ENCODE measurements at places on chromosomes 2 and 18.
A peak's percentile ranks its signal among the peaks of the same experiment; 100 is the strongest.

GRCh38 chr2:54572636-54573536, 116.8 kb downstream of the SPTBN1 start:
- no peak for DNase-seq

DNA sequence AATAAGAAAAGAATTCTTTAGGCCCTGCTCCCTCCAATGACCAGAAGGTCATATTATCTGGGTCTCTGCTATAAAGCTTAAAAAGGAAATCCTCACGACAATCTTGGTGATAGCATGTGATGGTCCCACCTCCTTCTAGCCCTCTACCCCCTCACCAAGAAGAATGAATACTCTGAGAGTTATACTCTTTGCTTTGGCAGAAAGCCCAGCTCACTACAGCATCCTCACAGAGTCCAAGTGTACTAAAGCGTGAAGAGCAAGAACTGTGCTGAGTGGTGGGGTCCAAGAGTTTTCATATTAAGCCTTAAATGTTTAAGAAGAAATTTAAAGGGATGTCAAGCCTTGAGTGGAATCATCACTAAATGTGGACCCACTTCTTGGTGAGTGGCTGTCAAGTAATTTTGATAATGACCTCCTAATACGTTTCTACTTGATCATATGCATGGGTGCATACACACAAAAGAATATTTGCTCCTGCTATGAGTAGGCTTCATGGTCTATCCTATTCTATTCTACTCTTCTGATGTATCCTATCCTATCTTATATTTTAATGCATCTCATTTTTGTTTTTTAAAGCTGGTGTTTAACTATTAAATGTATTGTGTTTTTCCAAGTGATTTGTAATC, 16.5 kb upstream of the SERPINB7 start:
- DNase-seq = no peak

DNA sequence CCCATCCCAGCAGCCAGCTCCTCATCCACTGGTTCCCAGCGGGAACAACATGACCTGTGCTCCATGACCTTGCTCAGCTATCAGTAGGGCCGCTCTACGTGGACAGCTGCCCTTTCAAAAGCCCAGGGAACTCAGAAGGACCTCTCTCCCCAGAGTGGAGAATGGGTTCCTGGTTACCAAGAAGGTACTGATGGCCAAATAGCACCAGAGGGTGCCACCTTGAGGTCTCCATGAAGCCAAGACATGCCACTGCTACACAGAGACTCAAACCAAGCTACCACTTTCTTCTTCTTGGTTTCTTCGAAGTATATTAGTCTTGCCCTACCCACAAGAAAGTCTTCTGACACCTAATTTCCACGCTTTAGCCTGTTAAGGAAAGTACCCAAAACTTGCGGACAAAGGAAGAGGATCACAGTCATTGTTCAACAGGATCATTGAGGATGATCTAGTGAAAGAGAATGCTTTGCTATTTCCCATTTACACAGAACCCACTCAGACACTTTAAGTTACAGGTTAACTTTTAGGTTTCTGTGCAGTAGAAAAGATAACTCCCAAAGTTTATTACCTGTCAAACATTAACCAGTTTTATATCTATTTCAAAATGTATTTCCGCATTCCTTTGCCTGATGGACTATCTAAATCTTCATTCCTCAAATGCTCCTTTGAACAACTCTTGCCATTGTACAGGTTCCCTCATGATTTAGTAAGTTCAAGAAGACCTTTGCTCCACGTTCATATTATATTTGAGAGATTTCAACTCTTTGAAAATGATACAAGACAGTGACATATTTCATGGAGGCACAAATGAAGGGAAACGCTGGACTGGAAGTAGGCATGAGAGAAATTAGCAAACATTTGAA, 102.2 kb downstream of the ALPK2 start:
- DNase-seq = no peak

DNA sequence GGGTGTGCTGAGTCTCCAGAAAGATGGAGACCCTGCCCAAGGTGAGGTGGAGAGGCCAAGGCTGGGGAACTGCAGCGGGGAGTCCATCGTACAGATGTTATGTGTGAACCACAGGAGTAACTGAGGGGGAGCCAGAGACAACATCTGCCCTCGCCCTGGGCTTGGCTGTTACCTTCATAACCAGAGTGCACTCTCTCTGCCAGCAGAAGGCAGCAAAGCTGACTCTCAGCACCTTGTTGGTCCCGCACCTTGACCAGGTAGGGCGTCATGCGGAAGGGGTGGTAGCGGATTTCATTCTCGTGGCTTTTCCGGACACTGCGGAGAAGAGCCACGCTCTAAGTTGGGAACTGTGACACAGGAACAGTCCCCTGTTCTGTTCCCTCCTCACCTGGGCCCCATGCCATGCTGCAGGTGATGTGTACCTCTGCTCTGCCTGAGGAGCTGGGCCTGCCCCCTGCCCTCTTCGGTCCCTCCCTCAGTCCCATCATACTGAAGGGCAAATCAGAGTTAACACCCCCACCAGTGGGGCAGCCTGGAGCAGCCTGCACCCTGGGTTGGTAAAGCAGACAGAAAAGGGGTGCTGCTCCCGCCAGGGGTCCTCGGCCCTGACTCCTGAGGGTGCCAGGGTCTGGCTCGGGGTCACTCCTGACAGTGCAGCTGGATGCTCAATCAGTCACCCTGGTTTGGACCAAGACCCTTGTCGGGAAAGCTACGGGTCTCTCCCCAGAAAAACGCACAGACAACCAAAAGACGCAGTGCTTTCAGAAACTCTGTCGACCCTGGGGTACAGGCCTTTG, 20.3 kb downstream of the PER2 start:
- peak; percentile 55 for DNase-seq

DNA sequence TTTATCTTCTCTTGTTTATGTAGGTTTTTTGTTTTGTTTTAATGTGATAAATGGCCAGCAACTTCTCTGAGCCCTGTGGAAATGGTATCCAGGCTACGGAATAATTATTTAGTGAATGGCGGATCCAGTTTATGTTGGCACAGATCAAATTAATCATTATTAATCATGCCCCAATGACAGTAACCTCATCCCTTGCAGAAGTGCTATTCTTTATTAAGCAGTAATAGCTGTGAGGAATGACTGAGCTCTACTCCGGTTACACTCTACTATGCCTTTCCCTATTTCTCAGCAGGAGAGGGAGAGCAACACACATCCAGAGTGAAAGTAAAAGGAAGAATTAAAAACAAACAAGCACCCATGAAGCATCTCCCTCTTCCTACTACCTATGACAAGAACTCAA, 84.8 kb downstream of the SETBP1 start:
- DNase-seq = no peak

GRCh38 chr2:197071790-197072436, 145.4 kb upstream of the PGAP1 start:
- DNase-seq = no peak

DNA sequence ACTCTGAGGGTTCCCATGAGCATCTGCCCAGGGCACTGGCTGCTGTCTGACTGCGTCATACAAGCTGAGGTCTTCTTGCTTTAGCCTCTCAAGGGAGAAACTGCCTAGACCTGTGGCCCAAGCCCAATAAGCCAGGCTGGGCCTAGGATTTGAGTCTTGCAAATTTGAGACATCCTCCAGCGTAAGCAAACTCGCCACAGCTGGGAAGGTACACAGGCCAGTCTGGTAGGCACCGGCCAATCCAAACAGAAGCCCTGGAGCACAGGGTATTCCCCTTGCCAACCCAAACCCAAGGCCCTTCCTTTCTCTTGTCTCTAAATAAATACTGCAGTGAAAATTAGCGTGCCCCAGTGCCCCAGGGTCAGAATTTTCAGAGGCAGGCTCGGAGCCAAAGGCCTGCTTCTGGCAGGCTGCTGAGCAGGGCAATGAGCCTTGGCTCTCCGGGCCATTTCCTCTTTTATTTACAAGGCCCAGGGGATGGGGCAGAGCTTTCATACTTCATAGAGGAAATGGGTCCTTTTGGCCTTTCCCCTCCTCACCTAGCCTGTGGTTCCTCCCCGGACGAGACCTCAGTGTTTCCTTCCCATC, 33.3 kb downstream of the POLR1A start:
- no peak for DNase-seq

GRCh38 chr2:20198001-20198400, 26.9 kb downstream of the SDC1 start:
- DNase-seq = no peak

GRCh38 chr2:26786207-26787028, 562 bp downstream of the CENPA start:
- no peak for DNase-seq

DNA sequence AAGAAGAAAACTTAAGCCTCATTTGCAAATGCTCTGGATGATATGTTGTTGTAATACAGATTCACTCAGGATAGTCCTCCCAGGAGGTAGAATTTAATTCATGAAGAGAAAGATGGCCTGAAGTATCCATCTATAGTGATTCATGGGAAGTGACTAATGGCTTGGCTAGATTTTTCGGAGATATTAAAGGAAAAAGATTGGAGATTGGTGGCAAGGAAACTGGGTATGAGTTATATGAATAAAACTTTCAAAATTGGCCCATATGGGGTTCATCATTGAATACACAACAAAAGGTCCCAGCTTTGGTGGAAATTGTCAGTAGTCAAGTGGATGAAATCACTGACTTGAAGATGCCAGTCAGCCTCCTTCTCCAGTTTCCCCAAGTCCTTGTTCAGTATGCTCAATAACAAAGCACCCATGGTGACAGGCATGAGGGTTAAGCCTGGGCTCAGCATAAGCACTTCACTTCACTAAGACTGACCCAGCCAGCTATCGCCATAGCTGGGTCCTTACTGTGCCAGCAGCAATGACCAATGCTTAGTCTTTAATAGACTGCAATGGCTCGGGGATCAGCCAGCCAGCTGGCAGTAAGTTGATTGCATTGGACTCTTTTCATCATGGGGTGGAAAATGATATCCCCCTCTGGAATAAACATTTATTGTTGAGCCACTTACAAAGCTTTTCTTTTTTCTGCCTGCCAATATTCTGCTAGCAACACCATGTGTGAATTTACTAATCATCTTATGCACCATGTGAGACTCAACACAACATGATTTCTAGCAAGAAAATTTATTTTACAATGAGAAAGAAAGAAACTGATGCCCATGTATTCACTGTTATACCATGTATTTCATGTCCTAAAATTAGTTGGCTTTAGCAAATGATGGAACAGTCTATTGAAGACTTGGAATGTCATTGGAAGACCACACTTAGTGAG, 176.6 kb upstream of the TACR1 start:
- no peak for DNase-seq

GRCh38 chr18:45376193-45376592, 239.1 kb upstream of the SLC14A2 start:
- no peak for DNase-seq

- DNase-seq = no peak
Observed at GRCh38 chr2:128396500-128396891, 77.8 kb upstream of the HS6ST1 start.

DNA sequence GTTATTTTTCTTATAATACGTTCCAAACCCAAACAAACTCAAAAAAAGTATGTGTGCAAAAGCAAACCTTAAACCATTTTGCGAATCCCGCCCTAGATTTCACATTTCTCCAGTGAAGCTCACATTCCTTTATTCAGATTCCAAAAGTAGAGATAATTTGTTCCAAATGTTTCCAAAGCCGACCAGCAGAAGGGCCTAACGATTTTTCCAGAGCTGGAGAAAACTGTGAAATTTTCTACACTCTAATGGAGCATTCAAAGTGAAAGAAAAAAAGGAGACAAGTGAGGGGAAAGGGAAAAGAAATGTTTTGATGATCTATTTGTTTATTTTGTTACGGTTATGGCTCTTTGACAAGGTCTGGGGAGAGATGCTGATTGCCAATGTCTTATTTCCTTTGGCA, 286.5 kb upstream of the SLC14A2 start:
- no peak for DNase-seq

GRCh38 chr2:72750466-72750865, 75.4 kb downstream of the EXOC6B start:
- no peak for DNase-seq

DNA sequence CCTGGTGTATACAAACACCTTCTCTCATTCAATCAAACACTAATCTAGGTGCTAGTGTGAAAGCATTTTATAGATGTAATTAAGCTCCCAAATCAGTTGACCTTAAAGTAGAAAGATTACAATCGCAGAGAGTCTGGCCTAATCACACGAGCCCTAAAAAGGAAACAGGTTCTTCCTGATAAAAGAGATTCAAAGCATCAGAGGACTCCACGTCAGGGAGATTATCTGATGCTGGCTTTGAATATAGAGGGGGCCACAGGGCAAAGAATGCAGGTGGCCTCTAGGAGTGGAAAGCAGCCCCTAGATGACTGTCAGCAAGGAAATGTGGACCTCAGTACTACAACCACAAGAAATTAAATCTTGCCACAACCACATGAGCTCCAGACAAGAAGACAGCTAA, 28.2 kb upstream of the ZC3H15 start:
- no peak for DNase-seq

- no peak for DNase-seq
Observed at GRCh38 chr2:117972476-117973123, 41.3 kb downstream of the CCDC93 start.

- DNase-seq = no peak
Observed at GRCh38 chr2:235570256-235570655, 76.4 kb downstream of the AGAP1 start.

DNA sequence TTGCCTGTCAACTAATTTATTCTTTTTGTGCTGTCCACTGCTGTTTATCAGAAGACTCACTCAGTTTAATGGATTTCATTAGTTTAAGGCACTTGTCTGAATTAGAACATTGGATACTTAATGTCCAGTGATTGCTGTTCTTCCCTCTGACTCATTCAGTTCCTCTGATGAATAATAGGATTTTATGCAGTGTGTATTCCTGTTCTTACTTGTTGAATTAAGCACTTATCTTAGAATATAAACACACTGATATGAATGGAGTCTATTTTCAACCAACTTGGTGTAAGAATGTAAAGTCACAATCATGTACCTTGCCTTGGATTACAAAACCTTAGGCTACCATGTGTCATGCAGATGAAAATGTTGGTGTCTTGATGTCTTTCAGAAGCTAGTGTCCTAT, 87.0 kb upstream of the PROKR1 start:
- DNase-seq = no peak

GRCh38 chr2:2881499-2881898, 496.1 kb downstream of the EIPR1 start:
- no peak for DNase-seq

DNA sequence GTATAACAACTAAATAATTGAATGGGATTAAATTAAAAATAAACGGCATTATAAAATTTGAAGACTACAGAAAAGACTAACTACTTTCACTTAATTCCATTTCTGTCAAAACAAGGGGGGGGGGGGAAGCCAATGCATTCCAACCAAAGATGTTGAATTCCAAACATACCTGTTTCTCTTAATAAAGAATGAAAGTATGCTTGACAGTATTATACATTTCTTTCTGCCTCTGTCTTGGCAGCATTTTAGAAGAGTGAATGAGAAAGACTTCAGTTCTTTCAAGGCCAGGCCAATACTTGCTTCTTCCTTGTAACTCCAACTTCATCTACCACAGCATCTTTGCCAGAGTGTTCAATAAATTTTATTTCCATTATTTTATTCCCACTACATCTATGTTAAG, 65.9 kb downstream of the PDE11A start:
- DNase-seq = no peak

DNA sequence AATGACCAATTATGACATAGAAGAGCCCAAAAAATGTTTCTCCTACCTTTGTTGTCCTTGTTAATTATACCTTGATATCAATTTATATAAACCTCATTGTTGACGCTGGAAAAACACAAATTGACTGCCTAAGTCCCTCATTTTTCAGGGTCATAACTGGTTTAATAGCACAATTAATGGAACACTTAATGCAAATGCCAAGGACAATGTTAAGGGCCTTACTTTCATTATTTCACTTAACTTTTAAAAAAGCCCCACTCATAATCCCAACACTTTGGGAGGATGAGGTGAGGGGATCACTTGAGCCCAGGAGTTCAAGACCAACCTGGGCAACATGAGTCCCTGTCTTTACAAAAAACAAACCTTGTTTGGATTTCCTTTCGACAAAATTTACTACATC, 3.5 kb upstream of the STPG4 start:
- no peak for DNase-seq
